ENCODE measurements at places on chromosomes 2 and 18.

DNA sequence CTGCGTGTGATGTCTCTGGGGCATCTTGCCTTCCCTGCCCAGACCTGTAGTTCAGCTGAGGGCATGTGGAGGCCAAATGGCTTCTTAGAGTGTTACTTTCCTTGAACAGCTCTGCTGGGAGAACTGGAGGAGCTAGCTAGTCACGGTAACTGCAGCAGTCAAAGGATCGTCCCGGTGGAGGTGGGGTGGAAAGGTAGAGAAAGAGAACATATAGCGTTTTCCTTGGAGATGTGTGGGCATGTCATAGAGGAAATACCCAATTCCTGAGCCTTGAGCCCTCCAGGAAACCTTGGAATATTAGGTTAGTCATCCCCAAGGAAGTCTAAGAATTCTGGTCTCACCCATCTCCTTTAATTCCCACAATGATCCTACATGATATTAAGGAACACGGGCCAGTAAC lies 33.5 kb upstream of the IL37 start:
- DNase-seq, result no peak
- H3K4me3 ChIP-seq, result no peak overlapping the region
- no peaks in the 10 kb centered on the region for H3K36me3 ChIP-seq
- H3K27me3 ChIP-seq, result peaks cover 17% of the 10 kb centered on the region
- peaks cover 21% of the 10 kb centered on the region for H3K4me1 ChIP-seq

DNA sequence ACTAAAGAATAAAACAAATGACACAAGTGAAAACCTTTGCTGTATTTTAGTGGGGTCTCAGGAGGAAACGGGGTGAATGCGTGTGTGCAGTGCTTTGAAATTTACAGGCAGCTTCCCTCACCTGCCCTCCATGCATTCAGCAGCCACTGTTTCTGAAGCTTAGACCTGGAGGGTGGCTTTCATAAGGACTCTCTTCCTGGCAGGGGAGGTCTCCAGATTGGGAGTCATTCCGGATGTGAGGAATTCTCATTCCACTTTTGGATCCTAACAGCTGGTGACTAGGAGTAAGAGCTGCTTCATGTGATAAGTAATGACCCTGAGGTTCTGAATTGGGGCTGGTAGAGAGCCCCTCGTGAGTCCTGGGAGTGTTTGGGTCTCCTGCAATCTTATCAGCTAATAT lies 192.5 kb downstream of the SH3BP4 start:
- H3K27me3 ChIP-seq, result no peaks in the 10 kb centered on the region
- H3K4me1 ChIP-seq, result no peaks in the 10 kb centered on the region
- H3K27ac ChIP-seq, result no peak overlapping the region
- H3K4me3 ChIP-seq, result no peak overlapping the region
- DNase-seq, result no peak

DNA sequence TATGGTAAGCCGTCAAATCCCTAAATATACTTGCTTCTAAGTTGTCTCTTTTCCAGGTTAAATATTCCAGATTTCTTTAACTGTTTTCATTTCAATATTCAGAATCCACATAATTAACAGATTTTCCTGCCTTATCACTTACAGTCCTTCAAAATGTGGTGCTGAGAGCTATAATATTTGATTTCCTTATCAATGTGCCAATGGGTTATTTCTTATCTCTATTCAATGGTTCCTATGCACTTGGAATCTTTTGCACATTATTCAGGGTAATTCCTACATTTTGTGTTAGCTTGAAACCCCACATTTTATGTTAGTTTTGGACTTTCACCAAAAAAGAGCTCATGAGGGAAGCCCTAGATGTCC lies 173.5 kb downstream of the ZFP36L2 start:
- H3K27ac ChIP-seq, result no peak overlapping the region
- H3K4me1 ChIP-seq, result peaks cover 25% of the 10 kb centered on the region
- H3K4me3 ChIP-seq, result no peak overlapping the region
- H3K27me3 ChIP-seq, result peaks cover 26% of the 10 kb centered on the region
- DNase-seq, result no peak

DNA sequence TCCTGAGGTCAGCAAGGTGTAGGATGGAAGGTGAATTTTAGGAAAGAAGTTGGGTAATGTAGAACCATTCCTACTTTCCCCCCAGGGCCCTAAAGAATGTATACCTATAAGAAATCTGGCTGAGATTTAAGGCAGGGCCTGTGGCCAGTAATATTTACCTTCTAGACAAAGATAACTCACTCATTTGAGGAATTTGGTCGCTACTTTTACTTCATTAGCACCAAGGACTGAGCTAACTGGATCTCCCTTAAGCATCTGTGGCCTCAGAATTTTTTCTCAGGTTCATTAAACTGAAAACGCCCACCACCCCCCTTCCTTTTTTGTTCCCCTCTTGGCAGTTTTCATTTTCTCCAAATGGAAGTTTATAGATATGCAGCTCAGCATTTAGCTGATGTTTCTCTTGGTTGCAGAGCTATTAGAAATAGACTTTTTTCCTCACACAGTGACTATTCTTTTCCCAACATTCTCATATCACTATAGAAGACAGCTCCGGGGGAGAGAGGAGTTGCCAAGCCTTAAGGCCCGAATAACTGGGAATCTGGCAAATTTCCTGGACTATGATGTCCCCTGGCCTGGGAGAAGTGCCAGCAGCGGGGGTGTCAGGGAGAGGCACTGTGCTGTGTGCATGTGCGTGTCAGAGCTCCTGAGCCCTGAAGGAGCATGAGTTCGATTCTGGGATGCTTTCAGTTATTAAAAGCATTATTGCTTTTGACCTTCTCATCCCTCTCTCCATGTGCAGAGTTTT lies 310.9 kb downstream of the PRKCE start:
- H3K4me3 ChIP-seq, result no peak overlapping the region
- H3K4me1 ChIP-seq, result peaks cover 11% of the 10 kb centered on the region
- no peak for DNase-seq
- no peaks in the 10 kb centered on the region for H3K36me3 ChIP-seq

DNA sequence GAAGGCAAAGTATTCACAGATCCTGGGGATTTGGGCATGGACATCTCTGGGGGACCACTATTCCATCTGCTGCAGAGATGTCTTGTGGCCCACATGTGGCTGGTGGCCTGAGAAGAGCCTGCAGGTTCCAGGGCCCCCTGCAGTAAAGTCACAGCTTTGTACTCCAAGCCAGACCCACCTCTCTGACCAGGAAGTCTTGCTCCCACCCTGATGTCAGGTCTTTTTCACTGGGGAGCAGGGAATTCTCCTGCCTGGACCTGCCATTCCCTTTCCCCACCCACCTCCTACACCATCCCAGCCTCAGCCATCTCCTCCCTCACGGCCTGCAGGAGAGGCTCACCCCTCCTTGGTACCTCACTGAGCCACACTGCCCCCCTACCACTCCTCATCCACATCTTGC lies 211.8 kb downstream of the SMAD2 start:
- H3K27me3 ChIP-seq, result no peaks in the 10 kb centered on the region
- no peak overlapping the region for H3K27ac ChIP-seq
- no peak overlapping the region for H3K4me3 ChIP-seq
- no peaks in the 10 kb centered on the region for H3K4me1 ChIP-seq

DNA sequence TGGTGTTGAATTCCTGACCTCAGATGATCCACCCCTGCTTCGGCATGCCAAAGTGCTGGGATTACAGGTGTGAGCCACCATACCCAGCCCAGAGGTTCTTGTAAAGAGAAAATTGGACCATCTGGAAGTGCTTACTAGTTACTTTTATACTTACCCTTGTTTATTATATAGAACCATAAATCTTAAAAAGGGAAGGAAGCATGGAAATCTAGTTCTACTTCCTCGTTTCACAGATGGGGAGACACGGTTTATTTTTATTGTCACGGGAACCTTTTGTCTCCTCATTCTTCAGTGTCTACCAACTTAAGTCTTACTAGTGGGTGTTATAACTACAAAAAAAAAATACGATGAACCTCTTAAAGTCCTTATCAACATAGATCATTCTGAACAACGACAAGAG lies 45.8 kb upstream of the PDK1 start:
- no peaks in the 10 kb centered on the region for H3K27me3 ChIP-seq
- no peak for DNase-seq
- H3K27ac ChIP-seq, result peak overlapping the region; percentile 9
- H3K36me3 ChIP-seq, result peaks cover 73% of the 10 kb centered on the region
- H3K4me3 ChIP-seq, result peak overlapping the region; percentile 0
- H3K4me1 ChIP-seq, result peaks cover 26% of the 10 kb centered on the region

DNA sequence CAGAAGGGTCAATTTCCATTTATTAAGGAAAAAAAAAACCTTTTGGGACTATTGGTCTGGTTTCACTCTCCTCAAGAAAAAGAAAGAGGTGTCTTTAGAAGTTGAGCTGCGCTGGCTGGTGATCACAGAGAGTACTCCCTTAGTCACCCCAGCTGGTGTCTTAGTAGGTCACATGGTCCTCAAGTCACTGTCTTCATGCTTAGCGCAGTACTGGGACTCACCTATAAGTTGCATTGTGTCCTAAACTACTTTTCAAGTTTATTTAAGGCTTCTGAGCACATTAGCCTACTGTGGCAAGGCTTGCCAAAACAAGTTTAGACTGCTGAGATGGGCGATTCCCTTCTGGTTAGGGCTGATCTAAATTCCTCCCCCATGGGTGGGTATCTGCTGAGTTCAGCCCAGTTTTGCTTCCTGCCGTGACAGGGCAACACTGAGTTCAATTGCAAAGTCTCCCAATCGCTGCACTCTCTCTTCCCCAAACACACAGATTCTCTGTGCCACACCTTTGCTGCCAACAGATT lies 824.9 kb upstream of the CRIM1 start:
- no peaks in the 10 kb centered on the region for H3K36me3 ChIP-seq
- no peak for DNase-seq
- H3K4me3 ChIP-seq, result no peak overlapping the region
- no peaks in the 10 kb centered on the region for H3K4me1 ChIP-seq
- no peaks in the 10 kb centered on the region for H3K27me3 ChIP-seq
